ENCODE measurements at places on chromosomes 16 and 17. TPM values are rescaled to one million over a fixed set of nuclear protein-coding genes. Genes with fewer than 3 reads are reported as not detected.

DNA sequence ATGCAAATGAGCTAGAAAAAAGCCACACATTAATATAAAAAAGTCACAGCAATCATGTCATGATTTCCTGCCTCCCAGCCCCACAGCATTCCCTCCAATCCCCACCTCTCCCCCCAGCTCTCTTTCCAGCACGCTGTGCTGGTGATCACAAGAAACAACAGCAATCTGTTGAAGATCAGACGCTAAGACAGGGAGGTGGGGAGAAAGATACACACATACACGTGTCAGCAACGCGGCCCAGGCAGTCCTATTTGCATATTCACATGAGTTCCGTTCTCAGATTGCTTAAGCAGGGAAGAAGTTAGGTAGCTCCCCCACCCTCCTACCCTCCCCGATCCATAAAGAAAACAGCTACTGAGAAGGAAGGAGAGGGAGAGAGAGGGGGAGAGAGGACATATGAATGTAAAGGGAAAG lies 405.5 kb upstream of the PSMD7 start:
- no peak for DNase-seq

DNA sequence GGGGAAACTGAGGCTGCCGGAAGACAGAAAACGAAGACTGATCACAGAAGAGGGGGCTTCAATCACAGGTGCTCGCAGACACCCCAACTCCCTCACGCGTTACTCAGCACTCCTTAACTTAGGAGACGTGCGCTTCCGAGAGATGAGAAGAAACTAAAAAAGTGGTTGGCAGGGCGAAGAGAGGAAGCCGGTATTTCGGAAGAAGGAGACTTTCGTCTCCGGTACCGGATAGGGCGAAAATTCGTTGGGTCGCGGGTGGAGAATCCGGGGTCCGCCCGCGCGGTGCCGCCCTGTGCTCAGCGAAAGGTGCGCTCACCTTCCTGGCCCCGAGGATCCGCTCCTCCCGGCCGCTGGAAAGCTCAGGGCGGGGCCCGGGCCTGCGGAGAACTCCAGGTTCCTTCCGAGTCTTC lies 917 bp upstream of the TBX2 start:
- no peak for DNase-seq

The ACAP1 gene
- 2.7 TPM for total RNA-seq

The NKD1 gene
- total RNA-seq, result 0.18 TPM

The MYBBP1A gene
- 95.6 TPM for total RNA-seq

GRCh38 chr16:88378836-88379693 lies 3.7 kb upstream of the ZNF469 start:
- no peak for DNase-seq

DNA sequence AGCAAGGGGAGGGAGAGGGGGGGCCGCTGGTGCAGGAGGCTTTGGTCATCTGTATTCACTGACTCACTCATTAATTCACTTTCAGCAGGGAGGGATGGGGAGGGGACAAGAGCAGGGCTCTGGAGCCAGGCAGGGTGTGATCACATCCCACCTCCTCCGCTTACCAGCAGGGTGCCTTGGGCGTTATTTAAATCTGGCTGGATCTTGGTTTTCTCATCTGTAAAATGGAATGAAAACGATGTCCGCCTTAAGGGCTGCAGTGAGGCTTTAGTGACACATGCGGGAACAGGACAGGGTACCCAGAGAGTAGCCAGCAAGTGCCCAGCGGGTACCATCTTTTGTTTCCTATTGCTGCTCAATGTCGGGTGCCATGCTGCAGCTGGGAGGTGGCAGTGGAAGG lies 161.0 kb downstream of the GSG1L start:
- DNase-seq, result no peak

DNA sequence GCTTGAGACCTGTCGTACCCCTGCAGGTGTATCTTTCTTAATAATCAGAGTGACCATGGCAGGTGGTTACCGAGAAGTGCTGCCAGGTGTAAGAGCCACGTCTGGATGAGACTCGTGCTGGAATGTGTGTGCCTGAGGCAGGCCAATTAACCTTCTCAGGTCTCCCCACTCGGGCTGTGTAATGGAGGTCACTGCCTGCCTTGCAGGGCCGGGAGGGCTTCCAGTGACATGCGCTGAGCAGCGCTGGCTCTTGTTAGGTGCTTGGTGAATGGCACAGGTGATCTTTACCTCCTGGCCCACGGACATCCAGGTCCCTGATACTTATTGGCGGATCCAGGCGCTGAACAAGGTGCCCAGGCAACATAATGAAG lies 4.6 kb upstream of the GSE1 start:
- DNase-seq, result no peak

The RAC3 gene
- total RNA-seq, result 39.4 TPM

DNA sequence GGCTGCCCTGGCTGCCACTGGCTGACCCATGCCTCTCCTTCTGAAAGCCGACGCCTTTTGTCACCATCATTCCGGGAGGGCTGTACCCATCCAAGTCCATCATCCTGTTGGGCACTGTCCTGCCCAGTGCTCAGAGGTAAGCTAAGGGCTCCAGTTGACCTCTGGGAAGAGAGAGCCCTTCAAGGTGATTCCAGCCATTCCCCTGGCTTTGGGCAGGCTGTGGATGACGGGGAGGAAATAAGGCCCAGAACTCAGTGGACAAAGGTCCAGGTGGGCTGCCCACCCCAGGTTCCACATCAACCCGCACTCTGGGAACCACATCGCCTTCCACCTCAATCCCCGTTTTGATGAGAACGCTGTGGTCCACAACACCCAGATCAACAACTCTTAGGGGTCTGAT lies 45.8 kb downstream of the NOS2 start:
- DNase-seq, result no peak
